ENCODE measurements at places on chromosomes 11 and 22. TPM values are rescaled to one million over a fixed set of nuclear protein-coding genes. Genes with fewer than 3 reads are reported as not detected.

GRCh38 chr11:70906101-70906500, 346.3 kb downstream of the SHANK2 start:
- H3K36me3 ChIP-seq, result peaks cover 1% of the 10 kb centered on the region
- H3K4me1 ChIP-seq, result no peaks in the 10 kb centered on the region
- no peak for DNase-seq
- H3K4me3 ChIP-seq, result no peak overlapping the region

DNA sequence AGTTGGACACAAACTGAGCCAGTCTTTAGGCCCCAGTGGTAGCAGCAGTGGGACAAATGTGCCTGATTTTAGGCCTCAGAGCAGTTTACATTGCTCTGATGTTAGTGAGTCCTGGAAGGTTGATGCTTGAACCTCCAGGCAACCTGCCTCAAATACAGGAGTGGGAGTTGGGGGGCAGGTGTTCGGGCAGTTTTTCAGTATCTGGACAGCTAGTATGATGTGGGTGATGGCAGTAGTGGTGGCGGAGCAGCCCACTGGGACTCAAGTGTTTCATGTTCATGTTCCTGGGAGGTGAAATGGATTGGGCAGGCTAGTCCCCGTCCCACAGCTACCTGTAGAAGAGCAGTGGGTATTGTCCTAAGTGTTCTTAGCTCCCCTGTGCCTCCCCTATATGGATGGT, 857.8 kb downstream of the JRKL start:
- H3K4me3 ChIP-seq, result no peak overlapping the region
- H3K27ac ChIP-seq, result no peak overlapping the region
- H3K4me1 ChIP-seq, result no peaks in the 10 kb centered on the region
- no peaks in the 10 kb centered on the region for H3K36me3 ChIP-seq

DNA sequence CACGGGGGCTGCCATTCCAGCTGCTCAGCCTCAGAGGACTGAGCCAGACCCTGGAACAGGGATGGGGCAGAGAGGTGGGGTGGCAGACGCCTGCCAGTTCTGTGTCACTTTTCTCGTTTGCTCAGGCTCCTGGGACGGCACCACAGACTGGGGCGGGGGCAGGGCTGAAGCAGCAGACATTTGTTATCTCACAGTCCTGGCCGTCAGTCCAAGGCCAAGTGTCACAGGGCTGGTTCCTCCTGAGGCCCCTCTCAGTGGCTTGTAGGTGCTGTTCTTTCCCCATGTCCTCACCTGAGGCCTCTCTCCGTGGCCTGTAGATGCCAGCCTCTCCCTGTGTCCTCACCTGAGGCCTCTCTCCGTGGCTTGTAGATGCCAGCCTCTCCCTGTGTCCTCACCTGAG, 24.7 kb downstream of the TPCN2 start:
- H3K36me3 ChIP-seq, result no peaks in the 10 kb centered on the region
- H3K27ac ChIP-seq, result no peak overlapping the region
- DNase-seq, result no peak
- no peak overlapping the region for H3K4me3 ChIP-seq
- H3K27me3 ChIP-seq, result no peaks in the 10 kb centered on the region

ANAPC15 gene
- total RNA-seq, result 79.8 TPM

IRAG1 gene
- total RNA-seq, result not detected

DNA sequence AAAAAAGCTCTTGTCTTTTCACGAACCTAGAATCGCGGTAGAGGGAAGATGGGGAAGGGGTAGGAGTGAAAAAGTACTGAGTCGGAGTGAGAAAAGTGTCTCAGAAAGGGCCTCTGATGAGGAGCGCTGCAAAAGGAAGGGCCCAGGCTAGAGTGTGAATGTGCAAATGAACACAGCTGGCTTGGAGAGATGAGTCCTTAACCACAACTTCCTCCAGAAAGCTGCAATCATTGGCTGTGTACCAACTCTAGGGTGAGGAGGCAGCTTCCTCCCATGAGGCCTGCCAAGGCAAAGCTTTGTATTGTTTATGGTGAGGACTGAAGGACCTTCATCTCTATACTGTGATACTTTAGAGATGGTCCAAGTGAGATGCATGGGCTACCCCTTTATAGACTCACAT, 566.9 kb upstream of the ANO5 start:
- H3K36me3 ChIP-seq, result no peaks in the 10 kb centered on the region
- H3K27ac ChIP-seq, result no peak overlapping the region
- H3K4me3 ChIP-seq, result no peak overlapping the region
- no peaks in the 10 kb centered on the region for H3K27me3 ChIP-seq
- DNase-seq, result no peak
- no peaks in the 10 kb centered on the region for H3K4me1 ChIP-seq
